ENCODE measurements at places on chromosomes 2 and 18. TPM values are rescaled to one million over a fixed set of nuclear protein-coding genes. Genes with fewer than 3 reads are reported as not detected.

Gene POTEJ
- total RNA-seq: not detected

Gene TWSG1
- total RNA-seq: 19.2 TPM

Gene DAW1
- 2.3 TPM for total RNA-seq

Gene UGT1A3
- not detected for total RNA-seq

Gene LRRFIP1
- 85.8 TPM for total RNA-seq

Gene GTF2A1L
- not detected for total RNA-seq

Gene SIX3
- 3.3 TPM for total RNA-seq

Gene PRKAG3
- total RNA-seq: not detected

Gene DSG1
- total RNA-seq: not detected

Gene RRM2
- 244 TPM for total RNA-seq

Gene EVA1A
- 7.7 TPM for total RNA-seq

Gene LIMS2
- total RNA-seq: 6.2 TPM

Gene ERBB4
- total RNA-seq: not detected

Data from A549 treated with dexamethasone at 1 μM for 4 hours (cell line).